Stimulated activated CD8-positive, alpha-beta memory T cell treated with anti-CD3 and anti-CD28 coated beads, Interleukin-2, amount 100 ng/mL, for 1 hour (primary cell): ENCODE measurements at places on chromosomes 3 and 15.

DNA sequence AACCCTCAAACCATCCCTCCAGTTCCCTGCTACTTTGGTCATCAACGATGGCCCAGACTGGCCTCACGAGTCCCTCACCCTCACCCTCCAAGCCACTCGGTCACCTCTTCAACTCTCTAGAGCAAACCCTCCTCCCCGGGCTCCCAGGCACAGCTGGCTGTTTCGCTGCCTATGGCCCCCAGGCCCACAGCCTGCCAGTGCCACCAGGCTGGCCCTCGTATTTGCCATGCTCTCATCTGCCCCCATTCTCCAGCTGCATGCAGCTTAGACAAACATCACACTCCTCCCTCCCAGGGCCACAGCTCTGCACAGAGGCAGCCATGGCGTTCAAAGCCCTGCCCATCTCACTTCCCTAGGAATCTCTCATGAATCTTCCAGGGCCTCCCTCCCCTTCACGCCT is 13.8 kb downstream of the RAB43 start:
- DNase-seq: no peak

DNA sequence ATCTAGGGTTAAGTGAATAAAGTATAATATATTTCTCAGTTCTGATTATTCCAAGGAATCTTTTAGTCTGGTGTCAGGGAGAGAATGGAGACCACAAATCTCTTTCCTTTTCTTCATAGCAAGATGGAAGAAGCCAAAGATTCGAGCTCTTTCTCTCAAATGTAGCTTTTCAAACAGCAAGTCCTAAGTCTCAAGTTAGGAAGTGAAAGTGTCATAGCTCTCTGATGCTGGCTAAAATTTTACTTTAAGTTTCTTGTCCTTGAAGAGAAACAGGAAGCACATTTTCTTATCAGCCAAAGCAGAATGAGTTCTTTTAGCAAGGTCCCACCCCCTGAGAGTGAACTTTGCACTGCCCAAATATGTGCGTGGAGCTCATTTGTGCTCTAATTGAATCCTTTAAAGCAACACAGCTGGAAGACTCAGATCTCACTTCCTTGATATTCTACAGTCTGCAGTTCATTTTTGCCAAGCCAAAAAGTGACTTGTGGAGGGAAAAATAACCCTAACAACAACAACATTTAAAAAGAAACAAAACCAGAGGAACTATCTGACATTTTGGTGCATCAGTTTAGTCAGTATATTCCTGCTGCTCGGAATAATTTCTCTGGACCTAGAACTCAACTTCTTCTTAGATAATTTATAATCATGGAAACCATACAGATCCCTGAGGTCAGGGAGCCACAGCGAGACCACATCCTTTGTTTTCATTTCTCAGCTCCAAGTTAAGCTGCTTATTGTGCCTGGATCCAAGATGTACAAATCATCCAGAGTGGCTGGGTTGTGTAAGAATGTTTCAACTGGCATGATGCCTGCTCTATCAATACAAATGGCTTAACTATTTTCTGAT is 238.7 kb upstream of the P2RY1 start:
- no peak for DNase-seq

DNA sequence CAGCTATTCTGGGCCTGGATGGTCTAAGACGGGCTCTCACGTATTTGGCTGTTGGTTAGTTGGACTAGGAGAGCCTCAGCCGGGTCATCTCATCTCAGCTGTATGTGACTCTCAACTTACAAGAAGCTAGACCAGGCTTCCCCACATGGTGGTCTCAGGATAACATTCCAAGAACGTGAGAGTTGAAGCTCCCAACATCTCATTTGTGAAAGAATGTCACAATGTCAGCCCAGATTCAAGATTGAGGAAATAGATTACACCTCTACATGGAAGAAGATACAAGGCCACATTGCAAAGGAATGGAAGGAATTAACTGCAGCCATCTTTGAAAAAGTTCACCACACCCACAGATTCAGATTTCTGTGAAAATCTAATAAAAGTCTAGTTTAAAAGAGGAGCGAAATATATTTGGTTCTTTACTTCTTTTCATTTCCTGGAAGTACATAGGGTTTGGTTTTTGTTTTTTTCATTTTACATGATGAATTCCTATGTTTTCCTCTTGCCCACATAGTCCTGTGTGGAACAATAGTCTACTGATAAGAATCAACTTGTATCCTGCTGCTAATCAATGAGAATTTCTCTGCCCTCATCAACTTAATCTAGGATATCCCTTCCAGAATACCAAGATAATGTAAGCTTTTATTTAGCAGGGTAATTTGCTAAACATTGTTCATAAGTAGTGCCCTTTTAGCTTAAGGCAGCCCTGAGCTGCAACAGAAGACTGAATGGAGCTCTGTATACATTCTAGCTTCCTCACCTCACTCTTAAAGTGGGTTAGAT is 116.5 kb downstream of the CMSS1 start:
- DNase-seq: no peak

- DNase-seq: no peak
These were observed 9.8 kb downstream of the P2RY14 start for GRCh38 chr3:151268267-151269235.

DNA sequence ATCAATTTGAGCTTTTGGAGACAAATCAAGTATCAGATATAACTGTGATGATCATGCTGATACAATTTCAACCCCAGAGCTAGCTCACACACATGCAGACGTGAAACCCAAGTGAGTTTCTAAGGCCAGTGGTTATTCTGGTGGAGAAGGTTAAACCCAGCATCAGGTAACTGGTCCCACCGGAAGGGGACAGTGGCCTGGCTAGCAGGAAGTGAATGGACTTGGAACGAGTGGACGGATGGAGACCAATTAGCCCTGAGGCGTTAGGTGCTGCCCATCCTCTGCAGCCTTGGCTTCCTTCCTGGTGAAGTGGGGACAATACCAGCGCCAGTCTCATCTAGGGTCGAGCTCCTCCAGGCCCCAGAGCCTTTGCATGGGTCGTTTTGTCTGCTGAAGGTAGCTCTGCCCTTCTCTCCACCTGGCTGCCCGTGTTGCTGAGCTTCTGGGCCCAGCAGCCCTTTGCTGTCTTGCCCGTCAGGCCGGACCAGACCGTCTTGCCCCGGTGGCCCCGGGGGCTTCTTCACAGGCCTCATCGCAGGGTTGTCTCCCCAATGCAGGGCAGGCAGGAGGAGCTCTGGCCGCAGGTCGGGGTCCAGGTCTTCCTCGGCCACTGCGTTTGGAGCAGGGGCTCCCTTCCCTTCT is 915 bp upstream of the KCTD6 start:
- no peak for DNase-seq
